Esophagus mucosa (tissue), 1 donor: ENCODE measurements at places on chromosomes 1 and 21. TPM values are rescaled to one million over a fixed set of nuclear protein-coding genes. Genes with fewer than 3 reads are reported as not detected.

The SLAMF9 gene
- total RNA-seq: 0.28 TPM

The AMPD1 gene
- not detected for total RNA-seq

The PSMD4 gene
- 126 TPM for total RNA-seq

The GUCA2A gene
- not detected for total RNA-seq

The S100A7A gene
- 24.6 TPM for total RNA-seq

The ZNF672 gene
- 16.8 TPM for total RNA-seq

The SFPQ gene
- 116 TPM for total RNA-seq

The JUN gene
- total RNA-seq: 41.7 TPM

The TMPRSS2 gene
- 41.6 TPM for total RNA-seq

The NTRK1 gene
- total RNA-seq: 0.16 TPM

The RPE65 gene
- total RNA-seq: not detected

GRCh38 chr1:228904222-228904621 lies 168.9 kb downstream of the RHOU start:
- no peak for ATAC-seq

- ATAC-seq: no peak
These were observed 587.7 kb upstream of the BRINP3 start for GRCh38 chr1:191065346-191065745.

GRCh38 chr1:209130886-209131285 lies 452.6 kb upstream of the CAMK1G start:
- ATAC-seq: no peak

DNA sequence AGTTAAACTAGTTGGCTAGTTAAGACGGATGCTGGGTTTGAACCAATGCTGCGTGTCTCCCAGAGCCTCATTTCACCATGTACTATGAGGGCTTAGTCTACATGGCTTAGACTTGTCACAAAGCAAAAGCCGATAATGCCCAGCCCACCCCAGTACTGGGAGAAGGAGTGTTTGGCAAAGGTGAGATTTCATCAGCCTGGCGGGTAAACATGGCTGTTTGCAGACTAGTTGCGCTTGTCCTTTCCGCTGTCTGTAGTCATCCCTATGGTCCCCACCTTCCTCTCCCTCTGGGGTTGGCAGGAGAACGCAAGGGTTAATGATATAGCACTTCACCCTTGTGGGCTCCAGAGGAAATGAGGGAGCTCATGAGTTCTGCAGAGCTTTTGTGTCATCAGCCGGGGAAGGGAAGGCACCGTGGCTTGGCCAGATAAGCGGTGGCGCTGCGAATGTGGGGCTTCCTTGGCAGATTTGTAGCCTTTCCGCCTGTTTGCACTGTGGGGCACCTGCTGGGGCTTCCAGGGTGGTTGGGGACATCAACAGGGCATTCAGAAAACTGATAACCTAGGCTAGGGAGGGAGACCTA lies 29.2 kb downstream of the SOX13 start:
- ATAC-seq: no peak

- no peak for ATAC-seq
These were observed 269.3 kb downstream of the RPS6KC1 start for GRCh38 chr1:213320191-213320870.

- ATAC-seq: no peak
These were observed 217.9 kb downstream of the RRAGC start for GRCh38 chr1:38641661-38642060.

DNA sequence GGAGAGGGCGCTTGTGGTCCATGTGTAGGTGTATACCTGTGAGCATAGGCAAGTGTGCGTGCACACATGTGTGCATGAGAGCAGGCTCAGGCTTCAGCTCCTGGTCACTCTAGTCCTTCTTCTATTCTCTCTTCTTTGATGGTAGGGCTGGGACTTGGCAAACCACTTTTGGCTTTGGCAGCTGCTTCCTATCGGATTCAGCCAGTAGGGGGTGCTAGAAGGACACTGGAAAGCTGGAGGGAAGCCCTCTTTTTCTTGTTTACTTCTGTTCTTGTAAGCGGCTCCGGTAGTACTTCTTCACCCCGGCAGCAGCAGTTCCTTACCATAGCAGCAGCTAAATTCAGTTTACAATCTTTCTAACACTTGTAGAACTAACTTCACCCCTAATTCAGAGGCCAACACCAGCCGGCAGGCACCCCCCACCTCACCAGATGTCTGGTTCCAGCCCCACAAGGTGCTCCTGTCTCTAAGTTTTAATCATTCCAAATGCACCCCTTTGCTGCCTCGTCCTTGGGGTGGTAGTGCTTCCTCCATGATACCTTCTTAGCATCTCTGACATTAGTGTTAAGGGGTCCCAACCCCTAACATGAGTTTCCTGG lies 25.1 kb downstream of the NENF start:
- peak; percentile 44 for ATAC-seq

DNA sequence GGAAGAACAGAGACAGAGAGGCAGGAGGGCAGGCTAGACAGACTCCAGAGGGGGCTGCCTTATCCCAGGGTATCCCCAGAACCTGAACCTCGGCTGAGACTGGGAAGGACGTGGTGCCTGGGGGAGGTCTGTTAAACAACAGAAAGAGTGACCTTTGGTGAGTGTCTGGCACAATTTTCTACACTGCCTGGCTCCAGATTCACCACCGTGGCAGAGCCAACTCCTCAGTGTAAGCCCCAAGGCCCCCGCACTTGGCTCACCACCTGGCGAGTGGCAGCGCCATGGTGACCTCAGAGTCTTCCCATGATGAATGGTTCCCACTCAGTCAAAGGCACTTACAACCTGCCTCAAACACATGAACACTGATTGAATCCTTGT lies 6.5 kb downstream of the RD3 start:
- no peak for ATAC-seq

- peak; percentile 59 for ATAC-seq
These were observed 1.7 kb downstream of the TOR1AIP1 start for GRCh38 chr1:179883745-179884138.

- no peak for ATAC-seq
These were observed 23.0 kb upstream of the HSPA13 start for GRCh38 chr21:14405962-14406361.

GRCh38 chr1:184866991-184867788 lies 107.1 kb downstream of the NIBAN1 start:
- peak; percentile 86 for ATAC-seq

GRCh38 chr21:42198929-42199867 lies 19.7 kb upstream of the ABCG1 start:
- ATAC-seq: peak; percentile 86

GRCh38 chr1:225514671-225515081 lies 86.8 kb upstream of the LBR start:
- no peak for ATAC-seq

DNA sequence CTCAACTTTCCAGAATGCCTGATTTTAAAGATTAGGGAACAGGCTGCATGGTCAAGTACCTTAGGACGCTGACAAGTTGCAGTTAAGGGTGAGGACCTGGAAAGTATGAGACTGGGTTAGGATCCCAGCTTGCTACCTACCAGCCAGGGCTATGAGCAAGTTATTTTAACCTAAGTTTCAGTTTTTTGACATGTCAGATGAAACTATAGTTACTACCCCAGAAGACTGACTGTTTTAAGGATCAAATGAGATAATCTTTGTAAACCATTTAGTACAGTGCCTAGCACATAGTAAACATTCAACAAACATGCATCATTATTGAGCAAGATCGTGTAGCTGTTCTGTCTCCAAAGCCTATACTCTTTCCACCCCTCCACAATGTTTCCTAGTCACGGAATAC lies 14.4 kb downstream of the THEMIS2 start:
- no peak for ATAC-seq

DNA sequence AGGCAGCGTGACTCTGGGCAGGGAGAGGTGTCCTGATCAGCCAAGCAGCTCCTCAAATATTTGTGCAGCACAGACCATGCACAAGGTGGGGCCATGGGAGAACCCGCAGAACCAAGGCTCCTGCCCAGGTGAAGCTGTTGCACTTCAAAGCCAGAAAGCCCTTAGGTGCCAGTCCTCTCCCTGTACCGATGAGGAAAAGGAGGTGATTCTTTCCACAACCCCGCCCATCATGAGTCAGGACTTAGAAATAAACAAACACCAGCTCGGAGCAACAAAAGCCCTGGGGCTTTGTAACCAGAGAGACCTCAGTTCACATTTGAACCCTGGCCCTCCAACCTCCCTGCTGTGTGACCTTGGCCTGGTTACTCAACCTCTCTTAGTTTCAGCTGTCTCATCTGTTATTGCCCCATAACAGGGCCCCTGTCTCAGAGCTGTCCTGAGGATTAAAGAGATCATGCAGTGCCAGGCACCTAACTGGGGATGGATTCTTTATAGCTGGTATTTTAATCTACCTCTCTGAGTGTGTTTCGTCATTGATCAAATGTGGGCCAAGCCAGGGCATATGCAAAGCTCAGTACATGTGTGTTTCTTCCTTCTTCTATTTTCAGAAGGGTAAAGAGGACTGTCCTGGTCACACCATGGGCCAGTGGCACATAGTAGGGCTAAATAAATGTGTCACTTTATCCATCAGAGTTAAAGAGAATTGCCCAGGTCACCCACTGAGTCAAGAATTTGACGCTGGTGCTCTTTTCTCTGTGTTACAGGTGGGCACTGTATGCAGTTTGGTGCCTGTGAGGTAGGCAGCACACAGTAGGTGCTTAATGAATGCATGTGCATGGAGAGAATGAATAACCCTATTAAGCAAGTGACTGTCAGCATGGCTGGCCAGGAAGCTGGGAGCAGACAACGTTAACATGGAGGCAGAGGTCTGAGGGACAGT lies 1.4 kb downstream of the LDLRAD1 start:
- peak; percentile 86 for ATAC-seq

DNA sequence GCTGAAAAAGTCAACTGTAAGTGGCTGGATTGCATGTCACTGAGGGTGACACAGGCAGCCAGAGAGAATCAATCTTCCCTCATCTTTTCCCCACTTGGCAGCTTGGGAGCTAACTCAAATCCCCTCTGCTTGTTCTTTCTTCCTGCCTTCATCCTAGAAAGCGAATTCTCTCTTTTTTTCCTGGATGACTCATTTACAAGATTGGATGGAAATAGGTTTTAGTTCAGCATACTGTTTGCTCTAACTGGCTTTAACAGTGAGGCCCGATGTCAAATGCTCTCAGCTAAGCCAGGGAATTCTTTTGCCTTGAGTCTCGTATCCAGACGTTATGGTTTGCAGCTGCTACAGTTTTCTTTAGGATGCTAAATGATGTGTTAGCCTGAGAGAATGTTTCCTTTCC lies 72.7 kb downstream of the HUNK start:
- ATAC-seq: no peak

DNA sequence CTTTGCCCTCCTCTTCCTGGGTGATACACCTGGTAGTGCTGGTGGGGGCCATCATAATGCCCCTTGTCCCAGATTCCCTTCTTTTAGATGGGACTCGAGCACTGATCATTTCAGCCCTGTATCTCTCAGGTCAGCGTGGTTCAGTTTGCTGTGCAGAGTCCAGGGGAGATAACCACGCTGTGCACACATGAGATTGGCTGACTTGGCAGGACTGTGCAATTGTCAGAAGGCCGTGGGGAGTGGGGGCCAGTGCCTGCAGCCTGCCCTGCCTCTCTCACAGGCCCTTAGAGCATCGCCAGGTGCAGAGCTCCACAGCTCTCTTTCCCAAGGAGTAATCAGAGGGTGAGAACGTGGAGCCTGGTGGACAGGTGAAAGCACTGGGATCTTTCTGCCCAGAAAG lies 15.2 kb downstream of the EPHX1 start:
- no peak for ATAC-seq

- ATAC-seq: no peak
These were observed 26.5 kb upstream of the SLC30A10 start for GRCh38 chr1:219954736-219955421.

DNA sequence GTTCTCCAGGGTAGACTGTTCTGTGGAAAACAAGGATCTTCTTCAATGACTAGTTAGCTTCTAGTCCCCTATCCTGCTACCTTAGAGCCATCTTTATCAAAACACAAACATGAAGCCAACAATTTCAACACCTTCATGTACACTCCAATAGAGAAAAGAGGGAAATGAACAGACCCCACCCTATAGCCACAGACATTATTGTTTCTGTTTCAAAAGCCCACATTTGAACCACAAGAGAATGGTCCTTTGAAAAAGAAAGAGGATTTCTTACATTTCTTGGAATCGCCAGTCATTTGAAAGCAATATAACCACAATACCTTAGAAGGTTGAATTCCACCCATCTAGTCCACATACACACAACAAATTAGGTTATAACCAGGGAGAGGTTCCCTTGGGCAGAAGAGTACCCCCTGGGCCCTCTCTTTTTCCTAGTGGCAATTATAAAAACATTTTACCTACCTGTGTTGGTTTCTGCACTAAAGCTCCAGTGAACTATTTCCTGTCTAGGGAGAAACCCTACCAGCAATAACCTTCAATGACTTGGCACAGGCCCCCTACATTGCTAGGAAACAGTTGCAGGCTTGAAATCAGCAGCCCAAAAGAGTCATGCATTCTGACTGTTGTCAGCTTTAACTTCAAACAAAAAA lies 2.7 kb upstream of the LPGAT1 start:
- ATAC-seq: no peak

DNA sequence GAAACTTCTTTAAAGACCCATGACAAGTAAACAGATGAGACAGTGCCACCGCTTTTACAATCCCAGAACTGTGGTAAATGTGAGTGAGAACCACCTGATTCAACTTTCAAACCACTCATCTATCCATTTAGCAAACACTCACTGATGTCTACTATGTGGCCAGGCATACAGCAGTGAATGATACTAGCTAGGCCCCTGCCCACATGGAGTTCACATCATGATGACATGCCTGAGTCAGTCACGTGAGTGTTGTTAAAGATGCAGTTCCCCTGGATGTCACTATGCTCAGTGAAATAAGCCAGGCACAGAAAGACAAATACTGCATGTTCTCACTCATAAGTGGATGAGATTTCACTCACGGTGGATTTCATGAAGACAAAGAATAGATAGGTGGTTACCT lies 28.4 kb downstream of the STX6 start:
- no peak for ATAC-seq

DNA sequence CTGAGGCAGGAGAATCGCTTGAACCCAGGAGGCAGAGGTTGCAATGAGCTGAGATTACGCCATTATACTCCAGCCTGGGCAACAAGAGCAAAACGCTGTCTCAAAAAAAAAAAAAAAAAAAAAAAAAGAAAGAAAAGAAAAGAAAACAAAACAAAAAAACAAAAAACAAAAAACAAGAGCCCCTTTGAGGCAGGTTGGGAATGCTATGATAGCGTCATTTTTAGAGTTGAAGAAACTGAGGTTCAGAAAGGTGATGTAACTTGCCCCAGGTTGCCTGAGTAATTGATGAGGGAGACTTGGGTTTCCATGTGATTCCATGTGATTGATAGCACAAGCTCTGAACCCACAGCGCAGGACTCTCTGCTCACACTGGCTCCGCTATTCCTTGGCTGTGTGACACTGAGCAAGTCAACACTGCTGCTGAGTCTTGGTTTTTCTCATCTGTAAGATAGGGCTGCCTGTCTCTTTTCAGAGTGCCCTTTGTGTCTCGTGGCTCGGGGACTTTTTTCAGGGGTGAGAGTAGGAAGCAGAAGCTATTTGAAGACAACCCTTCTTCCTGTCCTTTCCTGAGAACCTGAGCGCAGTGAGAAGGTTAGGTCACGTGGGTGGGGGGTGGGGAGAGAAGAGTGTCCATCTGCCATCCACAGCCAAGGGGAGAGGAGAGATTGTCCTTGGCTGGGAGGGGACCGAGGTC lies 2.5 kb downstream of the CNR2 start:
- ATAC-seq: no peak
